ENCODE measurements at places on chromosomes 13 and 19.

- no peak for DNase-seq
Observed at GRCh38 chr19:28420811-28421550, 792.0 kb downstream of the UQCRFS1 start.

DNA sequence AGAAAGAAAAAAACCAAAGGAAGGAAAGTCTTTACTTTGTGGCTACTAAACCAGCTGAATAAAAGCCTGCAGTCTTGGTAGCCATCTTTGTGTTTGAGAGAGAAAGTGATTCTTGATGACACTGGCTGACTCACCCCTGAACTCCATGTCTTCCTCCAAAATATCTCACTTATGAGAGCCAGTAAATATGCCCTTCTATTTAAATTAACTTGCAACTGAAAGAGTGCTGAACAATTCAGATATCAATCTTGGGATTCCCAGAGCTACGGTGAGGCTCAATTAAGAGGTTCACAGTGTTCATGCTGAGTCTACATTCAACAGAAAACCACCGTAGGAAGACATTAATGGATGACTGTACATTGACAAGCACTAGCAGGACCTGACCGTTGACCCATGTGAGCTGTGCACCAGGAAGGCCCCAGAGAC is 57.9 kb downstream of the KCTD12 start:
- no peak for DNase-seq

- no peak for DNase-seq
Observed at GRCh38 chr13:59631271-59631670, 532.5 kb downstream of the DIAPH3 start.

GRCh38 chr13:74158571-74159352 is 24.6 kb upstream of the KLF12 start:
- DNase-seq, result no peak

GRCh38 chr13:44415815-44416214 is 42.2 kb downstream of the SERP2 start:
- DNase-seq, result no peak

- DNase-seq, result no peak
Observed at GRCh38 chr13:114185182-114185971, 6.3 kb downstream of the CFAP97D2 start.

- no peak for DNase-seq
Observed at GRCh38 chr13:21242236-21242635, 65.8 kb downstream of the MRPL57 start.
